Pulmonary artery endothelial cell (primary cell): ENCODE measurements at places on chromosomes 1 and 21. TPM values are rescaled to one million over a fixed set of nuclear protein-coding genes. Genes with fewer than 3 reads are reported as not detected.
A peak's percentile ranks its signal among the peaks of the same experiment; 100 is the strongest.

DNA sequence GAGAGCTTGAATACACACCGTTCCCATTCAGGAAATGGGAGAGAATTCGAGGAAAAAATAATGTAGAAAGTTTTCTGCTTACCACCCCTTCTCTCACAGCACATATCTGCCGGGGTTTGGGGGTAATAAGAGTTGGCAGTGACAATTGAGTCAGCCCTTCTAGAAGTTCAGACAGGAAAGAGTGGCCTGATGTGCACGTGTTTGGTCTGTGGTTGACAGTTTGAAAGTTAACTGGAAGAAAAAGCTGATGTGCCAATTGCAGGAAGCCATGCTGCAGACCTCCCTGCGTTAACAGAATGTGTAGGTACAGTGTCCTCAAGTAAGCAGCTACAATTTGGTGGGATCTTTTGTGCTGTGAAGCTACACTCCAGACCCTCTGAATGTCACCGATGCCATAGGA, 50.9 kb downstream of the DHX9 start:
- no peak for DNase-seq

- no peak for DNase-seq
Observed at GRCh38 chr1:206826394-206826793, 39.0 kb upstream of the IL20 start.

- no peak for DNase-seq
Observed at GRCh38 chr1:46487818-46488218, 1.8 kb upstream of the DMBX1 start.

Gene GNAT2
- 0.26 and 0.42 TPM in 2 replicates for total RNA-seq

Gene AQP10
- 0.07 and 0.13 TPM in 2 replicates for total RNA-seq

DNA sequence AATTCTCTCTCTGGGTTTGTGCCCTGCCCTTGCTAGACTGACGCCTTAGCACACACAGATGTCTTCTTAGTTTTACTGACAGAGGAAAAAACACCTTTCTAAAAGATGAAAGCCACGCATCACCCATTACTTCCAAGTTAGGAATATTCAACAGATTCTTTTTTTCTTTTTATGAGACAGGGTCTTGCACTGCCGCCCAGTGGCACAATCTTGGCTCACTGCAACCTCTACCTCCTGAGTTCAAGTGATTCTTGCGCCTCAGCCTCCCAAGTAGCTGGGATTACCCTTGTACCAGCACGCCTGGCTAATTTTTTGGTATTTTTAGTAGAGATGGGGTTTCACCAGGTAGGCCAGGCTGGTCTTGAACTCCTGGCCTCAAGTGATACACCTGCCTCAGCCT, 169.2 kb downstream of the APP start:
- DNase-seq = no peak

Gene HUNK
- not detected in 2 replicates for total RNA-seq

Gene FCRLB
- 0.33 and 0.60 TPM in 2 replicates for total RNA-seq

DNA sequence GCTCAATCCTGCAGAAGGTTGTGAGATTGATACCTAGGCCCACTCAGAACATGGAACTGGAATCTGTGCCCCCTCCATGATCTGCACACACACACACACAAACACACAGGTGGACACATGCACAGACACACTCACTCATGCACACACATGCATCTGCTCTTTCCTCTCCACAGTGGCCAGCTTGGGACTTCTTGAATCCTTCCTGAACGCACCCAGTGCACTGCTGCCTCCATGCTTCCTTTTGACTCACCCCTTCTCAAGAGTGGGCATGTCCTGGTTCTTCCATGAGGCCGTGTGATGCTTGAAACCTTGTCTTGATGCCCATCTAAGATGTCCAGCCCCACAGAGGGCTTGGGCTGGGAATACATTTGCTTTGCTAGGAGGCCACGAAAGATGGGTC, 25.4 kb upstream of the TENT5C start:
- DNase-seq = no peak

Gene LIPI
- total RNA-seq = not detected in 2 replicates

DNA sequence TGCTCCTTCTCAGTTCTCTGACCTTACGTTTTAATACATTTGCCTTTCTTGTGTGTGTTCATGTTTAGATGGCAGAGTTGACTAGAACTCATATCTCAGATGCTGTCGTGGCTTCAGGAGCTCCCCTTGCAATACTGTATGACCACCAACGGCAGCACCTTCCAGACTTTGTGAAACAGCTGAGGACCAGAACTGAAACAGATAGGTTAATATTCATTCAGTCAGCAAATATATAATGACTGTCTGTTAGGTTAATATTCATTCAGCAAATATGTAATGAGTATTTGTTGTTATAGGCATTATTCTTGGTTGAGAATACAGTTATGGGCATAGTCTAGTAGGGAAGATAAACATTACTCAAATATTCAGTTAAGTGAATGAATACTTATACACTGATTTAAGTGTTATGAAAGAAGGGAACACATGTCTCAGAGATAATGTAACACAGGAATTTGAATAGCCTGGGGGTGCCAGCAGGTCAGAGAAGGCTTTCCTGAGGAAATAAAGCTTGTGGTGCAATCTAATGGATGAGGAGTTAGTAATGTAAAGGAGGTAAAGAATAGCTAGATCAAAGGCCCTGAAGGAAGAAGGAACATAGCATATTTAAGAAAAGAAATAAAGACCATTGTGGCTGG, 88.5 kb downstream of the CEP350 start:
- peak; percentile 26 for DNase-seq

Gene MROH9
- total RNA-seq = not detected in 2 replicates

DNA sequence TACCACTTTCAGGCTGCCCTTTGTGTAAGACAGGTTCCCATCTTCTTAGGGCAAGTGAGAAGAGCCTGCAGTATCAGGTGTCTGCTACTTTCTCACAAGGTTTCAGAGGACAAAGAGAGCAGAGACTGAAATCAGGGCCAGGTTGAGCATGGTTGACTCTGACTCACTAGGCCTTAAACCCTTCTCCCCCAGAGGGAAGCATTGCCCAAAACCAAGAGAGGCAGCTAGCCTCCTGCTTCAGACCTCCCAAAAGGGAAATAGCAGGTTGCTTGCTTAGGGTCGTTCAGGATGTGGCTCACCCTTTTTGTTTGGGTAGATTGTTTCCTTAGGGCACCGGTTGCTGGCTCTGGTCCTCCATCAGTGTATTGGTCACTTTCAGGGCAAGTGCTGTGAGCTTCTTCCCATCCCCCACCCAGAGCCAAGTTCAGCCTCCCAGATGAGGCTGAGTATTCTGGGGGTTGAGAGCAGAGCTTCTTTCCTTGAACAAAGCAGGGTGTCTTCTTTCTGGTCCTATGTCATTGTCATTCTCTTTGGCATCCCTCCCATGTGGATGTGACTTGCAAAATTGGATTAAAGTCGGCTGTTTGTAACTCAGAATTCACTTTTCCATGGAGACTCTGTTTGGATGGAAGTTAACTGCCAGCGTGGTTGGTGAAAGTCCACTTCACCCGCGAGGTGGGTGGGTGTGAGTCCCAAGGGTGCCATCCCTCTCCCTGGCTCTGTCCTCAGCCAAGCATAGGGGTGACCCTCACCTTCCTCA, 55.5 kb upstream of the GALNT2 start:
- no peak for DNase-seq

DNA sequence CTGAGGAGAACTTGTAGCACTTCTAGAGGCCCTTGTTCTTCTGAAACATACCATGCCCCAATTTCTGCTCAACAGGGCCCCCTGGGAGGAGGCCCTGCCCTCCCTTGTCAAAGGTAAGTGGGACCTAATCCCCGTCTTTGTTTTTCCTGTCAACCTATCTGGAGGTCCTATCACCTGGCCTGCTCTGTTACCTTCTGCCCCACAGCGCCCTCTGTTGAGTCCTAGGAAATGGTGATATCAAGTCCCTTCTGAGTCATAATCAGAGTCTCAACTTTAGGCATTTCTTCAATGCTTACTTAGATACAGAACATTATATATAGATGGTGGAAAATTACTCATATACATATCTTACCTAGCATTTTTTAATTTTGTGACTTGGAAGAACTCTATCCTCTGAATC, 28.2 kb upstream of the FCRL4 start:
- DNase-seq = no peak

GRCh38 chr1:98981917-98982513, 22.6 kb downstream of the PLPPR5 start:
- no peak for DNase-seq

GRCh38 chr21:32994305-32994704, 31.4 kb upstream of the OLIG2 start:
- DNase-seq = no peak

DNA sequence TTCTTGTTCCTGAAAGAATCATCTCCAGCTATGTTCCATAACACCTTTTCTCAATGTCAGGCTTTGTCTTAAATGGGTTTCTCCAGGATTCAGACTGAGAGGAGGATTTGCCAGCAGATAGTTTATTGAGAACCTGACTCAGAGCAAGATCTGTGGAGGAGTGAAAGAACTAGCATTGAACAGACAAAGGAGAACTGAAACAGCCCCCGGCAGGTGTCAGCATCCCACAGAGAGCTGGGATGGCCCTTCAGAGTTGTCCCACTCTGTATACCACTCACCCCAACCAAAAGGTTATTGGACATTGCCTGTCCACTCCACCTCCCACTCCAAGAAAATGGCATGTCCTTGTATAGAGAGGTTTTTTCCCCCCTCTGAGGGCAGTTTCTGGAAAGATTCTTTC, 270.7 kb downstream of the PAPPA2 start:
- DNase-seq = no peak

- DNase-seq = no peak
Observed at GRCh38 chr1:225435487-225435886, 7.6 kb upstream of the LBR start.

- DNase-seq = no peak
Observed at GRCh38 chr1:70195342-70195741, 10.0 kb downstream of the LRRC40 start.

DNA sequence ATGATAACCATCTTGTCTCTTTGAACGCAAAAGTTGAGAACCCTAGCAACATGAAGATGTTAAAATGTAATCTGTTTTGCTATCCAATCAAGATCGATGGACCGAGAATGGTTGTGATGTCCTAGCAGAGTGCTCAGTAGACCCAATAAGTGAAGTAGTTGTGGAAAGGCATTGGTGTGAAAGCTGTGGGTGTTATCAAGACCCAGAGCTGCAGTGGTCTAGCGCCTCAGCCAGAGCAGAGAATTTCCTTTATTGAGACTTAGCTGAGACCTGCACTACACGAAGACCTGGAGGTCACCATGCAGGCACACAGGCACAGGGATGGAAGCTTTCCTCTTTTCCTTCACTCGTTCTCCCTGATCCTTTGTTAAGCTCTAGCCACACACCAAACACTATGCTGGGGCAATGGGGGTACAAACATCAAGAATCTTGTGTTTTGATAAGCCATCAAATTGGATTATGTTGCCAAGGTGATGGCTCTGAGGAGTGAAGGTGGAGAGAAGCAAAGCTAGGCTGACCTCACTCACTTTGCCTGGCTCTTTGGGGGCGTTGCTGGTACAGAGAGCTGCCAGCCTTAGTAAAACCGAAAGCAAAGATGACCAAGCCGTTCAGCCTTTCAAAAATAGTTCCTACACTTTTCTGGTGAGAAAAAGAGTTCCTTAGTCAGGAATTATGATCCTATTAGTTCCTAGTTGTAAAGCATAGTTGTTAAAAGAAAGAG, 24.1 kb downstream of the METTL13 start:
- DNase-seq = no peak

Gene PGBD5
- 0.04 and 0.07 TPM in 2 replicates for total RNA-seq

DNA sequence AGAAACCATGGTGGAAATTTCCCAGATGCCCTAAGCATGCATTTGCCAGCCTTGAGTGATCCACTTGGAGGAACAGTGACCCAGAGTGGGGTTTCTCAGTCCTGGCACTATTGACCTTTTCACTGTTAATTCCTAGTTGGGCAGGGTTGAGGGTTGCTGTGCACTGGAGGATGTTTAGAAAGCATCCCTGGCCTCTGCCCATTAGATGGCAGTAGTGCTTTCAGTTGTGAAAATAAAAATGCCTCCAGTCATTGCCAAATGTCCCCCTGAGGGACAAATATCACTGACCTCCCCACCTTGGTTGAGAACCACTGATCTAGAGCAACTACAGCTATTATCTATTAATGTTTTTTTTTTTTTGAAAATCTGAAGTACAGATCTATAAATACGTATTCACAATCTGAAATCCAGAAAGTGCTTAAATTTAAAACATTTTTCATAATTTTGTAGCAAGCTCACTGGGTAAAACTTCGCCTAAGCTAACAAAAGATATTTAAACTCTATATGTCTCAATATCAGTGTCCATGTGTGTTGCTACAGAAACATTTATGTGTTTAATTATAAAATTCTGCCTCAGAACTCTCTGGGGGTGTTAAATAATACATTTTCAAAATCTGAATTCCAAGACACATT, 27.3 kb downstream of the F3 start:
- no peak for DNase-seq

DNA sequence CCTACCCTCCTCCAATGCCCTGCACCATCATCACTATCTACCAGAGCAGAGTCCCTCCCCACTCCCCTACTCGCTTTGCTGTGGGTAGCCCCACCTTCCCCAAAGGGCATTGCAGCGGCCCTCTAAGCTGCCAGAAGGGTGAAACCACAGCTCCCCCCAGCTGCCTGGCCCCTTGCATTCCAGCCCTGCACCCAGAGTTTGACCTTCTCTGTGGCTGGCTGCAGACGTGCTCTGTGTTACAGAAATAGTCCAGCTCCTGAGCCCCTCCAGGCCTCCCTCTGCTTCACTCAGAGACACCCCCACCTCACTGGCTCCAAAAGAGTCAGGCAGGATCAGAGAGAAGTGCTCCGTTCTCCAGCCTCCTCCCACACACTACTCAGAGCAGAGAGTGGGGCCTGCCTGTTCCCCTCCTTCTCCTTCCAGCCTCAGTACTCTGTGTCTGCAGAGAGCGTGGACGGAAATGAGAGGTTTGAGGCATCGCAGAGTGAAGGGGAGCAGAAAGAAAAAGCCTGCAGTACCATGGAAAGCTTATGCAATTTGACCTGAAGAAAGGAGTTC, 63.2 kb downstream of the PLEKHA6 start:
- DNase-seq = no peak

GRCh38 chr1:92094090-92094489, 13.9 kb downstream of the BTBD8 start:
- DNase-seq = no peak

DNA sequence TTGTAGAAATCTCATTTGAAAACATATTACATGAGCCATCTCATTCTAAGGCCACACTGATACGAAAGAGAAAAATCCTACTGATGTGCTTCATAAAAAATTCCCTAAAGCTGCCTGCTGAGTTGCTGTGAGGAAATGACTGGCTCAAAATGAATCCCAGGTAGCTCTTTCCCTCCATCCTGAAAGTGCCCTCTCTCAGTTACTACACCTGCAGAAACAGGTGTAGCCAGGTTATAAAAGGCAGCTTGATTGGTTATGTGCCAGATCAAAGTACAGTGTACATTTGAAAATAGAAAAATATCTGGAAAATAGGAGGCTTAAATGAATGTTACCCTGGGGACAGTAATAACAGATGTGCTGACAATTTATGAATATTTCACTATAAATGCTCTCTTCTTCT, 833.4 kb upstream of the ADGRL4 start:
- DNase-seq = no peak
